ENCODE measurements at places on chromosomes 2 and 18.

GRCh38 chr18:22469926-22470247, 52.2 kb upstream of the CTAGE1 start:
- no peak for DNase-seq

DNA sequence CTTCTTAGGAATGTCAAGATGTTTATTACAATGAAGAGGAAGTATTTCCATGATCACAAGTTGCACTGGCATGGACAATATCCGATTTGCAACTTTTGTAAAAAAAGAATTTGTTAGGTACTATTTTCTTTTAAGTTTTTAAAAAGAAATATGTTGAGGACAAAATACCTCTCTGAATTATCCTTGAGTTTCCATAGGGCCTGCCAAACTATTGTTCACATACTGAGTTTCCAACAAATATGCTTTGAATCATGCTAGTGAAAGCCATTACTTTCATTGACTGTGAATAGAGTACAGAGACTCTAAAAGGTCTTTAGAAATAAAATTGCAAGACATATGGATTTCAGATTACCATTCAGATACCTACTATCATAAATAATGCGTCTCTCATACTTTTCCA, 566.1 kb downstream of the TMEM182 start:
- DNase-seq = no peak

- DNase-seq = no peak
Measured at GRCh38 chr2:105732955-105733607, 11.6 kb upstream of the NCK2 start.

GRCh38 chr2:162487816-162488215, 143.9 kb downstream of the GCA start:
- DNase-seq = no peak

DNA sequence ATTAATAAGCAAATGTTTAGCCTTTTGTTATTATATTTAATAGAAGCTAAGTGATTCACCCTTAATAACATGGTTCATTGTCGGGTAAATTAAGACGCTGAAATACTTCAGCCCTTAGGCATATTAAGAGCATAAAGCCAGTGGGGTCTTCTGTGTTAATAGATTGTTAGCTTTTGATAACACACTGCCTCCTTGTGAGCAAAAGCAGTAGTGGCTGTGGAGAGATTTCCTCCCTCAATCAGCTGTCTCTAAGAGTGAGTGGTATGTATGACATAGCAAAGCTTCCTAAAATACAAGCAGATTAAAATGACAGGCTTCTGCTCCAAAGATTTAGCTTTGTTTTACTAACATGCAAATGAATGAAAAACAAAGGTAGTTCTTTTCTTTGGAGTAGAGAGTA, 143.7 kb upstream of the SYT4 start:
- no peak for DNase-seq

GRCh38 chr2:181777734-181778133, 97.4 kb upstream of the NEUROD1 start:
- no peak for DNase-seq

DNA sequence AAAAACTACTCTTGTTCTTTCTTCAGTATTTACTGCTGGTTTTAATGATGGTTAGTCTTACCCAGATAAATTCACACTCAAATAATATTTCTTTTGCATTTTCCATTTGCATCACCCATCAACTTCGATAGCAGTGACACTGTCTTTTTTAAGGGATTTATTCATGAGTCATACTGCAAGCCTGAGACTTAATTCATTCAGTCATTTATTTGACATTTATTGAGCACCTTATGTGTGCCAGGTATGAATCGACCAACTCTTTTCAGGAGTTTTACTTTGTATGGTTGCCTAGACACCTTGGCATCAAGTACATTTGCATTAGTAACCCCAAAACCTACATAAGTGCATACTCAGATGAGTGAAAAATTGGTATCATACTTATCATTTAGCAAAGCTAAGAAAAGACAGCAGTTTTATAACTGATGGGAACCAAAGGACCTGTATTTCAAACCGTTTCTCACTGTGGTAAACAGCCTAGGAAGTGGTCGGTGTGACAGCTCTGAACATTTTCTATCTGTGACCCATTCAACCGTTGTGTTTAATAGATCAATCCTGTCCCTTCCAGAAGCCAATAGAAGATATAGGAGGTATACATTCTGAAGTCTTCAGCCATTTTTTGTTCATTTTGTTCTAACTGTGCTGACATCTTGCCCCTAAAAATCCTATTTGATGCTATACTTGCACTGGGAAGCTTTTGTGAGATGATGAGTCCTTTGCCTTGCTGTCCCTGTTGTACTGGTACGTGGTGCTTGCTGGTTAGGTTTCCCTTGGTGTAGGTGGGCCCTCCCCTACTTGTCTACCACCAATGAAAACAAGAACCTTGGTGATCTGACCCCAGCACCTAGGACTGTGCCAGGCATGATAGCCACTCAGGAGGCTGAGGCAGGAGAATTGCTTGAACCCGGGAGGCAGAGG, 484.7 kb upstream of the RAB12 start:
- DNase-seq = no peak

DNA sequence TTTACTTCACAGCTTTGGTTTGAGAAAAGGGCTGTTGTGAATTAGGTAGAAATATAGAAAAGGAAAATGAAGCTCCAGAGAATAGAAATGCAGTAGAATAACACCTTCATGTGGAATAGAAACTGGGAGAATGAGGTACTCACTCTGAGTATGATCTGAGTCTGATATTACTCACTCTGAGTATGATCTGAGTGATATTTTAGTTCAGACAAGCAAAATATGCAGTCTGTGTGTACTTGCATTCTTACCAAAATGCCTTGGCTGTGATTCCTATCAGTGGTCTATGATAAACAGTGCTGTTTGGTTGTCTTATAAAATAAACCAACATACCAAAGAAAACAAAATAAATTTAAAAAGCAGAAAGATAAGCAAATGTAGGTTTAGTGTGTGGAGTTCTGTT, 487.6 kb downstream of the THSD7B start:
- peak; percentile 68 for DNase-seq

DNA sequence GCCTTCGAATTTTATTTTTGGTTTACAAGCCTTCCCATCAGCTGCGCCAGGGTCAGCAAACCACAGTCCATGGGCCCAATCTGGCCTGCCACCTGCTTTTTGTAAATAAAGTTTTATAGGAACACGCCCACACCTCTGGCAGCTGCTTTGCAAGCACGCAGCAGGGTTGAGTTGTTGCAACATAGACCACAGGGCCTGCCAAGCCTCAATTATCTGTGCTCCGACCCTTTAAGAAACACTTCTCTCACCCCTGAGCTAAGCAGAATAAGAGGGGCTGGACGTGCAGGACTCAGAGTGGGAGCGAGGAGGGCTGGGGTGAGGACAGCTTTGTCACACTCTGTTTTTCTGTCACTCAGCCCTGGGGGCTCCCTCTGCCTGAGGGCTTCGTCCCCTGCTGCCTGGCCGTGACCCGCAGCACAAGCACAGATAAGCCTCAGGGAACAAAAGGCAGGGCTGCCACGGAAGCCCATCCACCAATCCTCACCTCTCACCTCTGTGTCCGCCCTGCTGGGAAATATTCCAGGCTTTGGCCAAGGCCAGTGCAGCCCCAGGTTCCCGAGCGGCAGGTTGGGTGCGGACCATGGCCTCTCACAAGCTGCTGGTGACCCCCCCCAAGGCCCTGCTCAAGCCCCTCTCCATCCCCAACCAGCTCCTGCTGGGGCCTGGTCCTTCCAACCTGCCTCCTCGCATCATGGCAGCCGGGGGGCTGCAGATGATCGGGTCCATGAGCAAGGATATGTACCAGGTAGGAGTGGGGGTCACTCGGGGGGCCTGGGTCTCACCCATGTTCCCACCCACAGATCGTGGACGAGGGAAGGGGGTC, at the start of gene AGXT:
Gene AGXT (plus strand): TSS at position 539 of the 823 bp plus-strand sequence. CDS start 42 bp downstream, at position 581.
- no peak for DNase-seq

GRCh38 chr2:25494616-25495015, 152.9 kb upstream of the DNMT3A start:
- DNase-seq = peak; percentile 81

GRCh38 chr2:124315221-124315880, 290.3 kb downstream of the CNTNAP5 start:
- peak; percentile 6 for DNase-seq

DNA sequence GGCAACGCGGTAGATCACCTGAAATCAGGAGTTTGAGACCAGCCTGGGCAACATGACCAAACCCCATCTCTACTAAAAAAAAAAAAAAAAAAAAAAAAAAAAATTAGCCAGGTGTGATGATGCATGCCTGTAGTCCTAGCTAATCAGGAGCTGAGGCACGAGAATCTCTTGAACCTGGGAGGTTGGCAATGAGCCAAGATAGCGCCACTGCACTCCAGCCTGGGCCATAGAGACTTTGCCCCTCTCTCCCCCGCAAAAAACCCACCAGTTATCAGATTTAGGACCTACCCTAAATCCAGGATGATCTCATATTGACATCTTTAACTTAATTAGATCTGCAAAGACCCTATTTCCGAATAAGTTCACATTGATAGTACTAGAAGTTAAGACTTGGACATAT, 29.2 kb upstream of the LDAH start:
- no peak for DNase-seq

DNA sequence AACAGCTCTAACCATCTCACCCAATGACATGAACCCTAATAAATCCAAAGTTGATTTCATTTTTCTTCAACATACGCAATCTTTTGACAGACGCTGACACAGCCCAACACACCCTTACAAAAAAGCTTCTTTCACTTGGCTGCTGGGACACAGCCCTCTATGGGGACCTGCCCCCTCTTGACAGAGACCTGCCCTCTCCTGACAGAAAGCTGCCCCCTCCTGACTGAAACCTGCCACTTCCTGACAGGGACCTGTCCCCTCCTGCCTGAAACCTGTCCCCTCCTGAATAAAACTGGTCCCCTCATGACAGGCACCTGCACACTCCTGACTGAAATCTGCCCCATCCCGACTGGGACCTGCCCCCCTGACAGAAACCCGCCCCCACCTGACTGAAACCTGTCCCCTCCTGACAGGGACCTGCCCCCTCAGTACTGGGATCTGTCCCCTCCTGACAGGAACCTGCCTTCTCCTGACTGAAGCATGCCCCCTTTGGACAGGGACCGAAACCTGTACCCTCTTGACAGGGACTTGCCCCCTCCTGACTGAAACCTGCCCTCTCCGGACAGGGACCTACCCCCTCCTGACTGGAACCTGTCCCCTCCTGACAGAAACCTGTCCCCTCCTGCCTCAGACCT, 87.9 kb downstream of the PXDN start:
- DNase-seq = no peak

DNA sequence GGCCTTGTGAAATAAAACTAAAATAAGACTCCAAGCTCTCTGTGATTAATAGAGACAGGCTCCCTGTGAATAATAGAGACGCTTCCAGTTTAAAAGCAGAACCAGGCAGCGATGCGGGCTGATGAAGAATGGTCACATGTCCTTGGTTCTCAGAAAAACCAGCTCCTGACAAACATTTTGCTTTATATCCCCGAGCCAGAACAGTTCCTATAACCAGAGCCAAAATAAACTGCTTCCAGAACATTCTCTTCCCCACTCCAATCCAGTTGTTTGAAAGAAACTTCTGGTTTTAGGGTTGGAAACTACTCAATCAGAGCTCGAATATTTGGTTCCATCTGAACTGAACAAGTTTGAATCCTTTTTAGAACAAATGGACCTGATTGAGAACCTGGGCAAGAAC, 213.7 kb downstream of the TSN start:
- DNase-seq = no peak

DNA sequence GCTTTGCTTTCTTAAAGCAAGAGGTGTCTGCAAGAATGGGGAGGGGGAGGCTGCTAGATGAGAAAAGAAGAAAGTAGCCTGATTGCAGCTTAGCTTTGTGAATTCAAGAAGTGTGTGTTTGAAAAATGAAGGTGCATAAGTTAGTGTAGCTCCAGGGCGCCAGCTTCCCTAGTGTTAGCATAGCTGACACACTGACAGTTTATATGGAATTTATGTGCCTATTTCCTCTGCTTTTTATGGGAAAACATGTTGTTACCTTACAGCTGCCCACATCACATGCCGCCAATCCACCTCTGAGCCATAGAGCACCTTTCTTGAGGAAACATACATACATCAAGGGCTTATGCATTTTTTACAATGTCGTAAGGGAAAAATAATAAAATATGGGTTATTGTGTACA, 536.4 kb upstream of the PIK3C3 start:
- no peak for DNase-seq

- DNase-seq = no peak
Measured at GRCh38 chr2:145325485-145325884, 805.6 kb upstream of the ZEB2 start.

Measured in fibroblast of upper back skin (primary cell).